ENCODE measurements at places on chromosomes 4 and X. TPM values are rescaled to one million over a fixed set of nuclear protein-coding genes. Genes with fewer than 3 reads are reported as not detected.

The AR gene
- 8.0 TPM for total RNA-seq

The SMIM31 gene
- not detected for total RNA-seq

- no peak overlapping the region for H3K27ac ChIP-seq
- no peaks in the 10 kb centered on the region for H3K27me3 ChIP-seq
- DNase-seq = peak; percentile 9
- H3K36me3 ChIP-seq = no peaks in the 10 kb centered on the region
- H3K4me3 ChIP-seq = no peak overlapping the region
- H3K4me1 ChIP-seq = no peaks in the 10 kb centered on the region
Observed at GRCh38 chrX:134364711-134365110, 95.3 kb upstream of the HPRT1 start.

DNA sequence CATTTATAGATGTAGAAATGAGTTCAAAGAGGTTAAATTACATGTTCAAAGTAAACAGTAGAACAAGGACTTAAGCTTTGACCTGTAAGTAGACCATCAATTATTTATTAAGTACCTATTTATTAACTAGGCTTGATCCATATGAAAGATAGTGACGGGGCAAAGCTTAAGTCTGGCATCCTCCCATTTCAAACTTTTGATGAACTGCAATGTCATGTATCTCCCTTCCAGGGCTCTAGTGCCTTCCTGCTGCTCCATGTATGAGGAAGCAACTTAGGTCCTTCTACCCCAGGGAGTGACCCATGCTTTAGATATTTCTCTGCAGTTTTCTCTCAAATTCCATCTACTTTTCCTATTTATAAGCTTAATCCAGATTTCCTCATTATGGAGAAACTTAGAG, 31.9 kb upstream of the ANTXR2 start:
- no peak overlapping the region for H3K4me3 ChIP-seq
- H3K4me1 ChIP-seq = no peaks in the 10 kb centered on the region
- no peak overlapping the region for H3K27ac ChIP-seq
- no peaks in the 10 kb centered on the region for H3K36me3 ChIP-seq

DNA sequence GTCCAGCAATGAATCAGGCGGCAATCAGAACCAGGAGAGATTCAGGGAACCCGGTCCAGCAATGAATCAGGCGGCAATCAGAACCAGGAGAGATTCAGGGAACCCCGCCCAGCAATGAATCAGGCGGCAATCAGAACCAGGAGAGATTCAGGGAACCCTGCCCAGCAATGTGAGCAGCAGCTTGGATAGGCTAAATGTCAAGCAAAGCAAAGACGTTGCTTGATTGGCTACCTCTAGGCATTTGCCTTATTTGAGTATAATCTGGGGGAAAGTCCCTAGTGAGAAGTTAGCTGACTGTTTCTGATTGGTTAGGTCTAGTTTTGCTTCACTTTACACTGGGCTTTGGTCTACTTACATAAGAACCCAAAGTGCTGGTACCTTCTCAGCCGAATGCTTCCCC, 1212.2 kb upstream of the TENM3 start:
- H3K27ac ChIP-seq = no peak overlapping the region
- no peaks in the 10 kb centered on the region for H3K4me1 ChIP-seq
- no peaks in the 10 kb centered on the region for H3K27me3 ChIP-seq
- no peak overlapping the region for H3K4me3 ChIP-seq
- H3K36me3 ChIP-seq = no peaks in the 10 kb centered on the region
- peak; percentile 78 for DNase-seq

DNA sequence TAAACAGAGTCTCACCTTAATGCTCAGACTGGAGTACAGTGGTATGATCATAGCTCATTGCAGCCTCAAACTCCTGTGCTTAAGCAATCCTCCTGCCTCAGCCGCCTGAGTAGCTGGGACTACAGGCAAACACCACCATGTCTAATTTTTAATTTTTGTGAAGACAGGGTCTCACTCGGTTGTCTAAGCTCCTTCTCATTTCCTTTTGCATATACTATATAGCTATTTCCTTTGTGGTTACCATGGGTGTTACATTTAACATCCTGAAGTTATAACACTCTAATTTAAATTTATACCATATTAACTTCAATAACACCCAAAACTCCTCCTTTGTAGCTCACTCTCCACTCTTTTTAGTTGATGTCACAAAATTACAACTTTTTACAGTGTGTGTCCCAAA, 114.3 kb downstream of the DCK start:
- H3K4me1 ChIP-seq = no peaks in the 10 kb centered on the region
- DNase-seq = no peak
- no peak overlapping the region for H3K27ac ChIP-seq

GRCh38 chr4:165947019-165947418, 74.0 kb downstream of the TLL1 start:
- no peaks in the 10 kb centered on the region for H3K27me3 ChIP-seq
- no peak overlapping the region for H3K27ac ChIP-seq
- H3K36me3 ChIP-seq = no peaks in the 10 kb centered on the region
- H3K4me3 ChIP-seq = no peak overlapping the region
- no peak for DNase-seq
- H3K4me1 ChIP-seq = no peaks in the 10 kb centered on the region

- H3K36me3 ChIP-seq = no peaks in the 10 kb centered on the region
- DNase-seq = no peak
- H3K27ac ChIP-seq = no peak overlapping the region
Observed at GRCh38 chrX:70231666-70232065, 2.8 kb upstream of the AWAT1 start.

DNA sequence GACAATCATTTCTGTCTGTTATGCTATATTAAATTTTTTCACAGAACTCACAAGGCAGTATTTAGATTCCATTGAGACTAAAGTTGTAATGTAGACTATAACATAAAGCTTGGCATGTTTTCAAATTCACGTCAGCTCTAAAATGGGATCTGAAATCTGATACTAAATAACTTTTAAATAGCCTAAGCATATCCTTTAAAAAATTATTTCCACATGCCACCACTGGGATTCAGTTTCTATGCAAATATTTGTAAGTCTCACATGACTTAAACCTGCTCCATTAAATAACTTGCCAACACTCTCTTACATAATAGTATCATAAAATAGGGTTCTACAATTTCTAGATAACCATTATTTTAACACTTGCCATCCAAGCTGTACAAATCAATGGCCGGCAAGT, 32.4 kb downstream of the KLHL8 start:
- no peaks in the 10 kb centered on the region for H3K27me3 ChIP-seq
- DNase-seq = no peak
- no peaks in the 10 kb centered on the region for H3K36me3 ChIP-seq
- H3K27ac ChIP-seq = no peak overlapping the region
